ENCODE measurements at places on chromosomes 11 and 22.
A peak's percentile ranks its signal among the peaks of the same experiment; 100 is the strongest.

DNA sequence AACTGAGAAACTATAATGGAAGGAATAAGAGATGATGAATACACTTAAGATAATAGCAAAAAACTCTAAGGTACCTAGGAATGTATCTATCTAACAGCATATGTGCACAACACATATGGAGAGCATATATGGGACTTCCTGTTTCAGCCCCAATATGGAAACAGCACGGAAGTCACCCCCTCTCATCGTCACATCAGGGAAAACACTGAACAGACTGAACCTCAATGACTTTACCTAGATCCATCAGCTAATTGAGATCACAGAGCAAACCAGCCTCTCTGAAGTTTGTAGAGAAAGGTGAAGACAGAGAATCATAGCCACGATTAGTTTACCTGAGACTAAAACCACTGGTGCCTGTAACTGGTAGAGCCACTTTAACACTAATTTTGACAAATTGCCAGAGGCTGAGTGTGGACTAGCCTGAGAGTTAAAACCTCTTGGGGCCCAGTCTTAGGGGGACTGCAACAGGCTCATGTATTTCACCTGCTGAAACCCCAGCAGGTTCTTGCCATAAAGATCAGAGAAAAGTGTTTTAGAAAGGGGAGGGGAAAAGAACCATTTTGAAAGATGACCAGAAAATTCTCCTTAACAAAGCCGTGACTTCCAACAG, 722.6 kb downstream of the TBC1D22A start:
- no peak for DNase-seq

DNA sequence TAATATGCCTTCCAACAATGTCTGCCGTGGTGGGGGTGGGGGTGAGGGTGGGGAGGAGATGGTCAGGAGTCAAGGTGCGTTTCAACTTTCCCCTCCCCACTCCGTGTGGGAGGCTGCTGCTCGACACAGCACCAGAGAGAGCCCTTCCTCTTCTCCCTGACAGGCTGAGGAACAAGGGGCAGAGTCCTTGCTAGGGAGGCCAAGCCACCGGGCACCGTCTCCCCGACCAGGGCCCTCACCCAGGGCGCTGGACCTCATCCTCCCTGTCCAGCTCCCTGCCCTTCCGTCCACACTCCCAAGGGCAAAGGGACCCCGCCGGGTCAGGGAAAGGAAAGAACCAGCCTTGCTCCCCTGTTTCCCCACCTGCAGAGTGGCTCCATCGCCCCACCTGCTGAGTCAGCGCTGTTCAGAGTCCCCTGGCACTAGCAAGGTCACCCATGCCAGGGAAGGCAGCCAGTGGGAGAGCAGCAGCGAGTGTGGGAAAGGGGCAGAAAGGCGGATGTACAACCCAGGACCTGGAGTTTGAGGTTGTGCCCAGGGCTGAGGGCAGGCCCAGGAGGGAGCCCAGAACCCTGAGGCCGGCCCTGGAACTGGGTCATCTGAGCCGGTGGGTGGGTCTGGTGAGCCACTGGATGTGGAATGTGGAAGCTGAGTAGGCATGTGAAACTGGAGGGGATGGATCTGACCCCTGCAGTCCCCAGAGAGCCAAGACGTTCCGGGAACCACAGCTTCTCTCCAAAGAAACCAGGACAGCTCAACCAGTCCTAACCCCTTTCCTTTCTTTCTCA, 47.2 kb downstream of the BUD13 start:
- peak; percentile 84 for DNase-seq

- DNase-seq: no peak
Observed at GRCh38 chr11:78020246-78020645, 2.8 kb downstream of the KCTD14 start.

- peak; percentile 53 for DNase-seq
Observed at GRCh38 chr11:28759311-28759710, 651.1 kb downstream of the METTL15 start.

- no peak for DNase-seq
Observed at GRCh38 chr11:132640952-132641351, 891.3 kb downstream of the OPCML start.

- DNase-seq: no peak
Observed at GRCh38 chr11:83540112-83540675, 254.0 kb upstream of the CCDC90B start.

- DNase-seq: peak; percentile 82
Observed at GRCh38 chr11:65279741-65280440, 18.1 kb downstream of the POLA2 start.

- no peak for DNase-seq
Observed at GRCh38 chr11:64298966-64299846, 952 bp upstream of the CATSPERZ start.

DNA sequence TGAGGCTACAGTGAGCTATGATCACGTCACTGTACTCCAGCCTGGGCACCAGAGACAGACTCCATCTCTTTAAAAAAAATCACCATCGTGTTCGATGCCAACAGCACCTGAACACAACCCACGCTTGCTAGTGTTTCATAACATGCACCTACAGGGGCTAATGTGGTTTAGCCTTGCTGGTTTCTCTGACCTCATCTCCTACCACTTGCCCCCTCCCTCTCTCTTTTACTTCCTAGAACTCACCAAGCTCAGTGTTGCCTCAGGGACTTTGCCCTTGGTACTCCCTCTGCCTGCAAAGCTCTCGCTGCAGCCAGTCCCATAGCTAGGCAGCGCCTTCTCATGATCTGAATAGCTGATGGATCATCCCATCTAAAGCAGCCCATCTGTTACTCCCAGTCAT, 99.8 kb downstream of the FBXO7 start:
- DNase-seq: no peak

GRCh38 chr11:122363296-122363695, 247.3 kb upstream of the BLID start:
- DNase-seq: no peak

- no peak for DNase-seq
Observed at GRCh38 chr11:83156996-83157593, at the start of gene PCF11. PCF11 (plus strand) TSS chr11:83157131; CDS start chr11:83157440, 309 bp downstream.

DNA sequence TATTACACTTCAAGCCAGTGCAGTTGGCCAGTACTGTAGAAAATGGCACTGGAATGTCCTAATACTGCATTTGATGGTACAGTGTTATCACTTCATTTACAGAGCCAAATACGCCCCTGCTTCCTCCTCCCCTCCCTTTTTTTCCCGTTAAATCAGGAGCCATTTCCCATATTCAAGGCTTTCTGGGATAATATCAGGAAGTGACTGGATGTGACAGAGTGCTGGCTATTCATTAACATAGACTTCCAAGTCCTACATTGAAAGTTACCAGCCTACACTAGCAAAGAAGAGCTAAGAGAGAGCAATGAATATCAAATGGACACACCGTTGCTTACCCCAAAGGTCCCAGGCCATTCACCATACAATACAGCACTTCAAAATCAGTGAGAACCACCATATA, 32.1 kb upstream of the ABCC8 start:
- DNase-seq: no peak

GRCh38 chr11:64959498-64959897, 12.4 kb downstream of the MAJIN start:
- DNase-seq: no peak

- DNase-seq: no peak
Observed at GRCh38 chr11:36033082-36033751, 89.4 kb downstream of the LDLRAD3 start.

GRCh38 chr11:60183591-60184205, 815 bp upstream of the MS4A6A start:
- no peak for DNase-seq

DNA sequence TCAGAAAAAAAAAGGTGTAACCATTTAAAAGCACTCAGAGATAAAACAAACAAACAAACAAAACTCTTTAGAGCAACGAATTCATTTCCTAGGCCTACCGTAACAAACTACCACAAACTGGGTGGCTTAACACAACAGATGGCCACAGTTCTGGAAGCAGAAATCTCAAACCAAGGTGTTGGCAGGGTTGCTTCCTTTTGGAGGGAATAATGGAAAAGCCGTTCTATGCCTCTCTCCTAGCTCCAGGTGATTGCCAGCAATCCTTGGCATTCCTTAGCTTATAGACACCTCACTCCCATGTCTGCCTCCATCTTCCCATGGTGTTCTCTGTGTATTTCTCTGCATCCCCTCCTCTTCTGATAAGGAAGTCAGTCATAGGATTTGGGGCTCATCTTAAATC, 200.4 kb downstream of the RAB38 start:
- DNase-seq: no peak

DNA sequence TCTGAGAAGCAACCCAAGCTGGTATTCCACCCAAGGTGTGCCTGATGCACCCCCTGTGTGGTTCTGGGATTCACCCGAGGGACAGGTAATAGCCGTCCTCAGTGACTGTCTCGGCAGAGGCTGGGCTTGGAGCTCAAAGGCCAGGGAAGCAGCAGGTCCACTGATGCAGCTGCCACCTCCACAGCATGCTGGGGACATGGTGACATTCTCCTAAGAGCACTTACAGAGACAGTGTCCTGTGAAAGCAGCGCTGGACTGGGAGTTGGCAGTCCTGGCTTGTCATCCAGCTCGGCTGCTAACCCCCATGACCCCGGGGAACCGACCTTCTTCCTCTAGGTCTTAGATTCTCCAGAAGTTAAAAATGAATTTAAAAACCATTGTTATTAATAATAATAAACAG, 72.8 kb downstream of the RPUSD4 start:
- DNase-seq: no peak

DNA sequence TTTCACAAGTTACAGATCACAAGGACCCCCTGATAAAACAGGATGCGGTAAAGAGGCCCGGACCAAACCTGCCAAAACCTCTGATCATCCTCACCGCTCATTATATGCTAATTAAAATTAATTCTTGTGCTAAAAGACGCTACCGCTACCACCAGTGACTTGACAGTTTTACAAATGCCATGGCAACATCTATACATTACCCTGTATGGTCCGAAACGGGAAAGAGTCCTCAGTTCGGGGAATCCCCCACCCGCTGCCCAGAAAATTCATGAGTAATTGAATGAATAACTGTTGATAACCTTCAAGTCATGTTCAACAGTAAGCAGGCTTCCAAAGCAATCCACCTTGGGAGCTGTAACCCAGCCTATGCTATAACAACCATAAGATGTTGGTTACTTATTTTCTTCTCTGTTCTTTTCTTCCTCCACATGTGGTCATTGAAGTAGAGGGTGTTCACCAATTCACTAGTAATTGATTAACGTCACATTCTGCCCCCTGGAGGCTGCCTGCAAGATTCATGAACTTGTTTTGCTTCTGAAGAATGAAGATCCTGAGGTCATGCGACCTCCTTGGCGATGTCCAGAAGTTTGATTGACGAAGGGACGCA, 20.6 kb downstream of the APOBEC3H start:
- peak; percentile 52 for DNase-seq

GRCh38 chr11:27210531-27210930, 152.5 kb downstream of the CCDC34 start:
- no peak for DNase-seq

- no peak for DNase-seq
Observed at GRCh38 chr22:39114112-39114511, 17.1 kb downstream of the APOBEC3H start.

- peak; percentile 95 for DNase-seq
Observed at GRCh38 chr11:12224537-12224893, 114.1 kb downstream of the MICAL2 start.

GRCh38 chr11:38153985-38154384, 1555.9 kb upstream of the RAG2 start:
- no peak for DNase-seq

DNA sequence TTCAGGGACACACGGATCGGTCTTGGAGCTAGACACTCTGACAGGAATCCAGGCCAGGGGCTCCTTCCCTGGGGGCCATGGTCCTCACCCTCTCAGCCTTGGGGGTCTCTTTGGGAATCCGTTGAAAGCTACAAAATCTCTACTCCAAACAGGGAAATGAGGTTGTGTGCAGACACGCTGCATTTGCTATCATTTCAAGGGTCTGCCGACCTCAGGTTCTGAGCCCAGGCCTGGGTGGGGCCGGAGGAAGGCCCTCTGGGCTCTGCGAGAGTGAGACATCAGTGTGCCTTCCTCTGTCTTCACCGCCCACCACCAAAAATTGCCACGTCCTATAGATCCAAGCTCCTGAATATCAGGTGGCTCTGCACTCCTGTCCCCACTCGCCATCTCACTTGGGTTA, 74.4 kb upstream of the FGF3 start:
- DNase-seq: no peak

DNA sequence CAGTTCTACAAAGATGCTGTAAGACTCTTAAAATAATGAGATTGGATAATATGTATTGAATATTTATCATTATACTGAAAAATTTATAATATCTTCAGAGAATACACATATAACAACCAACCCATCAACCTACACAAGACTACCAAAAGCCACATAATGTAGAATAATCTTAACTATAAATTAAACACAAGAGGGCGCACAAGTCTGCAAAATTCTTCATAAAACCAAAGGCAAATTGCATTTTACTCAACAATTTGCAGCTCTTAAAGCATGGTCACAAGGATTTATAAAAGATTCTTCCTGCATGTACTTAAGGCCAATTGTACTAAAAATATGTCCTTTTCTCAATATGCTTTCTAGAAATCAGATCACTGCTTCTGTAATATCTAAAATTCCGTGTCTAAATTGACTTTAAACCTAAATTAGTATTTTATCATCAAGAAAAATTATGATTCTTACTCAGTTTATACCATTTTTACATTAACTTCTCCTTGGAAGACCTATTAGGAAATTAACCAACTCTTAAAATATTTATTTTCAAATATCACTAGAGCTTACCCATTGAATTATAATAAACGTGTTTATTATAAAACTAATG, 79.0 kb downstream of the TTC28 start:
- DNase-seq: peak; percentile 65

- peak; percentile 33 for DNase-seq
Observed at GRCh38 chr11:6968816-6969215, 42.6 kb downstream of the ZNF215 start.

DNA sequence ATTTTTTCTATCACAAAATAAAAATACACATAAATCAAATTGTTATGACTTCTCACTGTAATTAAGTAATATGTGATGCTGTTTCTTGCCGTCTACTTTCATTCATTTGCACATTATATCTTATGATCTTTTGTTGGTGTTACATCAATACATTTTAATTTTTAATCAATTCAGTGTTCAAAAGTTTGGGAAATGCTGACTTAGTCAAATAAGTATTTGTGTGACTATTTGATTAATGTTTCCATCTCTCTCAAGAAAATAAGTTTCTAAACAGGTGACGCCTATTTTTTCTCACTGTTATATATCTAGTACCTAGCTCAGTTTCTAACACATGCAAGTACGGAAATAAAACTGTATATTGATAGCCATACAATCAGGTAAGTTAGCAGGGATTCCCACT, 329.5 kb upstream of the KIRREL3 start:
- no peak for DNase-seq

DNA sequence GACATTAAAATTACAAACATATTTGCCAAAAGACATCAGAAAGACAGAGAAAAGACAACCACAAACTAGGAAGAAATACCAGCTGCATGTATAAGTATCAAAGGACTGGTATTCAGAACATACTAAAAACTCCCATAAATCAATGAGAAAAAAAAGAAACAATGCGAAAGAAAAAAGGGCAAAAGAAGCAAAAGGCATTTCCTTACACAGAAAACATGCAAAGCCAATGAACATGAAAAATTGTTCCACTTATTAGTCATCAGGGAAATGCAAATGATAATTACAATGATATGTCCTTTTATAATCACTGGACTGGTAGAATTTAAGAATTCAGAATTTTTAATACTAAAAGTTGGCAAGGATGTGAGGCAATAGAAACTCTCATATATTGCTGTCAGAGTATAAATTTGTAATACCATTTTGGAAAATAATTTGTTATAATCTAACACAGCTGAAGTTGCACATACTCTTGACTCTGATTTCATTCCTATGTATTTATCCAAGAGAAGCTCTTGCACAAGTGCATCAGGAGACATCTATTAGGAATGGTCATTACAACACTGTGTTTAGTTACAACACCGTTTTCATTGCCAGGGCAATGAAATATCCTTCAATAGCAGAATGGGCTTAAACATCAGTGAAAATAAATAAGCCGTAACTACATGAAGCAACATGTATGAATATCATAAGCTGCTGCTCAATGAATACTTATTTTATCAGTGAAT, 279.7 kb downstream of the SWAP70 start:
- DNase-seq: peak; percentile 92

Measured in fibroblast of skin of scalp (primary cell).